ENCODE measurements at places on chromosomes 7 and 10.

DNA sequence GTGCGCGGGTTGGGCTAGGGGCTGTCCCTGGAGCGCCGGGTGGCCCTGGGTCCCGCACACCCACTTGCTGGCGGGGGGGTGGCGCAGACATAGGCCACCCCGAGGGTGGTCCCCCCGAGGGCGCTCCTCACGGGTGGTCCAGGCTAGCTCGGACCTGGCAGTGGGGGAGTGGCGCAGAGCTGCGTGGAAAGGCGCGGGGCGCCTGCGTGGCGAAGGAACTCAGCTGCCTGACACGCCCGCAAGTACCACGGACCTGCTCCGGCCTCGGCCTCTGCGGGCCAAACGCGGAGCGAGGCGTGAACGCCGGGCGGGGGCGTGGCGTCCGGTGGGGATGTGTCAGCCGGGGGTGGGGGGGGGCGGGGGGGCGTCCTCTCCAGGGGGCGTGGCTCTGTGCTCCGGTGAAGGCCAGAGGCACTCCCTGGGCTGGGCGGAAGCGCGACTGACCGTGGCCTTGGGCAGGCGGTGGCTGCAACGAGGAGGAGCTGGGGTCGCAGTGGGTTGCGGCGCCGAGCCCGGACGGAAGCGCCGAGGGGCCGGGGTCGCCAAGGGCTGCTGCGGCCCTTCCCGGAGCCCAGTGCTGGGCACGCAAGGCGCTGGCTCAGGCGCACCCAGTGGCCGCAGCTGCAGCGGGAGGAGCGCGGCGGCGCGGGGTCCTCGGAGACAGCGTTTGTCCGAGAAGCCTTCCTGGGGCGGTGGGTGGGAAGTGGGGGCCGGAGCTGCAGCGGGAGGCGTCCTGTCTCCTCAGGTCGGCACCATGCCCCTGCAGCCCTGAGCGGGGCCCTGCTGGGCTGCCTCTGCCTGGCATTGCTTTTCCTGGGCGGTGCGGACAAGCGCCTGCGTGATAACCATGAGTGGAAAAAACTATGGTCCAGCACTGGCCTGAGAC lies 58.9 kb upstream of the NUPR2 start:
- no peak for DNase-seq

DNA sequence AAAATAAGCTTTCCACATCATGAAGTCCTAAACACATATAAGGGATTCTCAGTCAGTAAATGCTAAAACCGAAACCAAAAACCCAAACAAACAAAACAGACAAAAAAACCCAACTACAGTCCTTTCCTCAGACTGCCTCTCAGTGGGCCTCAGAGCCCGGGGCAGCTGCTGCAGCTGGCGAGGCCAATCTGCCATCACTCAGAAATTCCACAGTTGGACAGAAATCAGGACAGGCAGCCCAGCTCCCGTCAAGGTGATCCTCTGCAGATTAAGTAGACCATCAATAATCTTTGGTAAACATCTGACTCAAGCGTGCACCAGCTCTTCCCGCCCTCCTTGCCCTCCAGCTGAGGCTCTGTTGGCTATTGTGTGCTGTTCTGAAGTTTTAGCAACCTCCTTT lies 142.2 kb downstream of the ATXN7L1 start:
- no peak for DNase-seq

DNA sequence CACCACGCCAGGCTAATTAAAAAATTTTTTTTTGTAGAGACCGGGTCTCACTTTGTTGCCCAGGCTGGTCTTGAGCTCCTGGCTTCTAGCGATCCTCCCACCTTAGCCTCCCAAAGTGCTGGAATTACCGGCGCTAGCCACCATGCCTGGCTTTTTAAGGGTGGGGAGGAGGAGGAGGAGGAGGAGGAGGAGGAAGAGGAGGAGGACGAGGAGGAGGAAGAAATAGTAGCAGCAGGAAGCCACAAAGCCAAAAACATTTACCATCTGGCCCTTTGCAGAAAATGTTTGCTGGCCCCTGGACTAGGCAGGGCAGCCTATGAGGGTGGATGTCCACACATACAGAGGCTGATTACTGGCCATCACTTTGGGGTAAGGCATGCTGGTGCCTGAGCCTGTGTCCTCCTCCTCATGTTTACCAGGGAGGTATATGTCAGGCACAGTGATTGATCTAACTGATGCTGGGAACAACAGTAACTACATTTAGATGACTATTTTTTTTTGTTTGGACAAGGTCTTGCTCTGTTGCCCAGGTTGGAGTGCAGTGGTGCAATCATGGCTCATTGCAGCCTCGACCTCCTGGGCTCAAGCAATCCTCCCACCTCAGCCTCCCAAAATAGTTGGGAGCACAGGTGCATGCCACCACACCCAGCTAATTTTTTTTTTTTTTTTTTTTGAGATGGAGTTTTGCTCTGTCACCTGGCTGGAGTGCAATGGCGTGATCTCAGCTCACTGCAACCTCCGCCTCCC lies 122.1 kb downstream of the HIP1 start:
- DNase-seq: no peak

DNA sequence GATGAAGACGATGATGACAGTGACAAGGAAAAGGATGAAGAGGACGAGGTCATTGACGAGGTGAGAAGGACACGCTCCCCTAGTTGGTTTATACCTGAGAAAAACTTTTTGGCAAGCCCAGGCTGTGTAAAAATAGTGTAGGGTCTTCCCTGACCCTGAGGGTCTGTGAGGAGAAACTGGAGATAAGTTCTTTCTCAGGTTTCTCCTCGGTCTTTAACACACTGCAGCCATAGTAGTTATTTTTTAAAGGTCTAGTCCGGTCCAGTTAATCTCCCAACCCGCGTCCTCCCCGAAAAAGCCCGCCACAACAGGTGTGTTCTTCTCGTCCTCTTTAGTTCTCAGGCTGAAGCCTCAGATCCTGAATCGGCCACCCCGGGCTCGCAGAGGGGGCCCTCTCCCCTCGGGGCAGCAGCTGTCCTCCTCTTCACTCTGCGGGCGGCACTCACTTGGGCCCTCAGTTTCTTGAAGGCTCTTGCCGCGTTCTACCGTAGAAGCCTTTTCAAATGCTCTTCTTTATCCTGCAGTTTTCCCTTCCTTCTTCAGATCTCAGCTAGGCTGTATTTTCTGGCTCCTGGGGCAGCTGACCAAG lies 411 bp downstream of the BCCIP start:
- no peak for DNase-seq

DNA sequence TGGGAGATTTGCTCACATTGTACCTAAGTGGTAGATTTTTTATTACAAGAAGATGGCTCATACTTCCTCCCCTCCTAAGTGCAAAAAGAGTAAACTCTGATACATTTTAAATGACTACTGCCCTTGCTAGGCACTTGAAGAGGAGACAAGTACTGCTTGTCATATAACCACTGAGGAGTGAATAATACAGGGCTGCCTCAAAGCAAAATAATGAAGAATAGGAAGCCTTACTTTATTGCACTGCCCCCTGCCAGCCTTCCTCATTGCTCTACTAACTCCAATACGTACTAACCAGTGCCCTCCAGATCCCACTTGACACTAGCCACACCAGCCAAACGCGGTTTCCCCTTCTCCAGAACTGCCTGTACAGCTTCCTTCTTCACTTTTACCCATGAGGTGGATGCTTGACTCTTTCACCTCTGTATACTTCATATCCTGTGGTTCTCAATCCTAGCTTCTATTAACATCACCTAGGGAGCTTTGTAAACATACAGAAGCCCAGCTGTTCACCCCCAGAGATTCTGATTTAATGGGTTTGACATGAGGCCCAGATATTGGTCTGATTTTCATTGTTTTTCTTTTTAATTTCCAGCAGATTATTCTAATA lies 11.7 kb upstream of the MTERF1 start:
- no peak for DNase-seq

DNA sequence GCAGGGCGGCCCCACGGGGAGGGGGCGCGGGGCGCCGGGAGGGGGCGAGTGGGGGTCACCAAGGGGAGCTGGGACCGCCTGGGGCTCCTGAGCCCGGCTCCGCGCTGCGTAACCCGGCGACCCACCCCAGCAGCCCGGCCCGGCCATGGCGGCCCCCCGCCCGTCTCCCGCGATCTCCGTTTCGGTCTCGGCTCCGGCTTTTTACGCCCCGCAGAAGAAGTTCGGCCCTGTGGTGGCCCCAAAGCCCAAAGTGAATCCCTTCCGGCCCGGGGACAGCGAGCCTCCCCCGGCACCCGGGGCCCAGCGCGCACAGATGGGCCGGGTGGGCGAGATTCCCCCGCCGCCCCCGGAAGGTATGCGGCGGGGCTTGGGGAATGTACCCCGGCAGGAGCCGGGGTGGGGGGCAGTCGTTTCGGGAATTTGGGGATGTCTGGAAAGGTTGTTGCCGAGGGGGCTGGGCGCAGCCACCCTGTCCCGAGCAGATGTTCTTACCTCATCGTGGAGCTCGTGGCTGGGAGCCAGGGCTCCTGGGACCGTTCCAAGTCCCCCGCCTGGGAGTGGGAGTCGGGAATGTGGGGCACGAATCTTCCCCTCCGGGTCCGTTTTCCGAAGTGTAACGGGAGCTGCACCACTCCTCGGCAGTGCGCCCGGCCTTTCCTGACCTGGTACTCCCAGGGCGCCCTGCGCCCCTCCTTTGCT lies 431 bp downstream of the ZYX start:
- peak; percentile 59 for DNase-seq

GRCh38 chr10:73043766-73044377 lies 52.8 kb downstream of the P4HA1 start:
- DNase-seq: no peak

- no peak for DNase-seq
These were observed 48.9 kb downstream of the KIFBP start for GRCh38 chr10:69037489-69037888.

- DNase-seq: no peak
These were observed 3.7 kb downstream of the PRF1 start for GRCh38 chr10:70598857-70599295.

GRCh38 chr7:135803143-135803542 lies 54.5 kb upstream of the FAM180A start:
- no peak for DNase-seq
